ENCODE measurements at places on chromosomes 7 and 10. TPM values are rescaled to one million over a fixed set of nuclear protein-coding genes. Genes with fewer than 3 reads are reported as not detected.

ELOVL3 gene
- 0.53 TPM for total RNA-seq

ABI1 gene
- total RNA-seq = 43.8 TPM

SPDYE11 gene
- total RNA-seq = not detected

HOXA6 gene
- total RNA-seq = 3.8 TPM

GRCh38 chr7:48255046-48255445, 83.8 kb downstream of the ABCA13 start:
- DNase-seq = no peak

GRCh38 chr10:68561865-68562649, 1.9 kb downstream of the TET1 start:
- DNase-seq = peak; percentile 24

DNA sequence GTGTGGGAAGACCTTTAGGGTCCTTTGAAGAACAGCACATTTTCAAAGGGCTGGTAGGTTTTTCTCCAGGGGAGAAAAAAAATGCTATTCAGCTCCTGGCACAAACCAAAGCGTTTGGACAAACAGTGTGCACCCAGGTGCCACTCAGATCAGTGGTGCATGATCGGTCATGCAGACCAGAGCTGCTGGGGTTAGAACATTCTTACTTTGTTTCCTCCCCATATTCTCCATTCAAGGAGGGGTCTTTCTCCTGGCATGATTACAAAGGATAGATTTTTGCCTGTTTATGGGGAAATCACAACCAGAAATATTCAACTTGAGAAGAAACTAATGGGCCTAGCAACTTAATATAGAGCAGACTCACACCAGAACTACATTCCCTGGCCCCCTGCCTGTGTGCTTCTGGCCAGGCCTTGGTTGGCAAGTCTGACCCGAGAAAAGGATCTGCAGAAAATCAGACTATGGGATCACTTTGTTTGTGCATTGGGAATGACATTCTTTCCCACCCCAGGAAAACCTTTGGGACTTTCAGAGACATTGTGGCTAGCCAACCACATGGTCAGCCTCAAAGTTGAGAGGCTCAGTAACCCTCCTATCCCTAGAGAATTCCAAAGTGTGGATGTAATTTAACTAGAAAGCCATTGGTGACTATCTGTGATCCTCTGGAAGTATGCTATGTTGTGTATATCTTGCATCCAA, 82.3 kb upstream of the FGL2 start:
- no peak for DNase-seq

DNA sequence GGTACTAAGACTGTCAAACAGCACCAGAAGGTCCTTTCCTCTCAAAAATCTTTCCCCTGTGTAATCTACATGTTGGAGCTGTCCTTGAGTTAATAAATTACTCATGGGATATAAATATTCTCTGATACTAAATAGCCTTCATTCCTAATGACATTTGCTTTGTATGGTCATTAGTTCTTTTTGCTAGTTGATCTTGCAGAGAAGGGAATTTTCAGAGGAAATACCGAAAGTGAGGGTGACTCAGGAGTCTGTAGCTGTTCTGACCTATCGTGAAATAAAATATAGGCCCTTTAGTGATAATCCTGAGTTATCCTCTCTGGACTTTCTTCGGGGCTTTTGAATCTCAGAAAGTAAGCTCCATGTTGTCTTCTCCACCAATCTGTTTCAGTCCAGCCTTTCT, 19.4 kb upstream of the CLDN12 start:
- no peak for DNase-seq

GRCh38 chr10:131890276-131891195, 10.3 kb upstream of the PPP2R2D start:
- no peak for DNase-seq

- peak; percentile 64 for DNase-seq
Measured at GRCh38 chr7:2520131-2520760, 672 bp downstream of the LFNG start.

DNA sequence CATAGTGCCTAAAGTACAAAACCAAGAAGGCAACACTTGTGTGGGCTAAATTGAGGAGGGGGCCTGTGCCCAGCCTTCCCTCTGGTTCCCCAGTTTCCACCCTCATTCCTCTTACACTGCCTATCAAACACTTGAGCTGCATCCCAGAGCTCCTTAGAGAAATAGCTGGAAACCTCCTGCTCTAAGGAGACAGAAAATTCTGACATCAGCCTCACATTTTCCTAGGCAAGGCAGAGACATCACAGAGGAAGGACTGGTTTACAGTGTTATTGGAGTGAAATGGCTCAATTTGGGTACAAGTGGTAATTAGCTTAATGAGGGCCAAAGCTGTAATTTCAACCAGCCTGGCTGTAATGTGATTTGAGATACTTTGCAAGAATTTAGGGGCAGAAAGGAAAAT, 192.3 kb upstream of the AOAH start:
- DNase-seq = no peak

- no peak for DNase-seq
Measured at GRCh38 chr7:44775383-44776107, 20.9 kb upstream of the PPIA start.

GRCh38 chr10:129605266-129605985, 138.4 kb downstream of the MGMT start:
- DNase-seq = no peak

DNA sequence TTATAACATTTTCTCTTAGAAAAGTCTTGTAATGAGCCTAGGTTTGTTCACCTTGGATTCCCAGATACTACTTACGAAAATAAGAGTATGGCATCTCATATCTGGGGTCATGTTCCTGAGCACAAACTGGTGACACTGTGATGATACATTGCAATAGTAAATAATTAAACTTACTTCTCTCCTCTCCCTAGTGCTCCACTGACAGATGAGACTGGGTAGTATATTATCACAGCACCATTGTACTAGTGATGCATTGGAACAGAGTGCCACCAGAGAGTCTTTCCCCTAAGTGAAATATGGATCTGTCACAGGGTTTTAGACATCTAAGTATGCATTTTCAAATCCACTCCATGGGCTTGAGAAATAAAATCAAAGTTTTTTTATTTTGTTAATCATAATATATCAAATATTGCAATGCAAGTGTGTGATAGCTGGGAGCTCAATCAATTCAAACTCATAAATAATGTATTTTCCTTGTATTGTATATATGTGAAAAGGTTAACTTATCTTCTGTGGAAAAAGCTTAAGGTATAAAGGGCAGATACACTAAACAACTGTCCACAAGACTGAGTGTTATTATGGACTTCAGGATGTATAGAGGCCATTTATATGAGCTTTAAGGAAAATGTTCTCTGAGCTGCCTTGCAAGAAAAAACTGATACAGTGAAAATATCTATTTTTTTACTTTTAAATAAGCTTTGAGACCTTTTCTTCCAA, 275.5 kb downstream of the ZWINT start:
- DNase-seq = no peak

DNA sequence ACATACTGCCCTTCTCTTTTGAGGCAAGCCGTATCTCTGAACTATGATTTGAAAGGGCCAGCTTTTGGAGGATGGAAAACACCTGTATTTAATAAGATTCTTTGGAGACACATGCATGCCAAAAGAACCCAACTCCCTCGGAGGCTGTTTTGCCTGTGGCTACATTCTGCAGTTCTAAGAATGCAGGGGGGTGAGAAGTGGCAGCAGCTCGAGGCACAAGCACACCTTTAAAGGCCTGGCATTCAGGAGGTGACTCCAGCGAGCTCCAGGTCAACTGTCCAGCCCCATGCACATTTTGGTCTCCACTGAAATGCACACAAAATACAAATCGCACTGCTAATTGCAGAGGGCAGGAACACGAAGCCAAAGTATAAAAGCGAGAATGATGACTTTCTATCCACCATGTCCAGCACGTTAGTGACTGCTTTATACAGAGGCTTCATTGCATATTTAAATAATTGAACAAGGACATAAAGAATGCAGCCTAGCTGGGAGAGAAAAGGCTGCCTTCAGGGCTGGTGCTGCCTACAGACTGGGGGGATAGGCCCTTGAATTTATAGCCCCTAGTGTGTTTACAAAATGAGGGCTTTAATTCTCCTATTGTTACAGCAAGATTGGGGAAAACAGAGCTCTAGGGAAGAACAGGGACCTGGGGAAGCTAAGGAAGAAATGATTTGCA, 359.3 kb downstream of the PLXNA4 start:
- no peak for DNase-seq

- no peak for DNase-seq
Measured at GRCh38 chr10:88228130-88228529, 355.0 kb downstream of the RNLS start.

GRCh38 chr7:27240015-27240731, 2.4 kb upstream of the EVX1 start:
- no peak for DNase-seq

GRCh38 chr7:30038196-30038980, 10.2 kb downstream of the PLEKHA8 start:
- DNase-seq = no peak

GRCh38 chr7:157320608-157320980, 16.2 kb upstream of the DNAJB6 start:
- no peak for DNase-seq

DNA sequence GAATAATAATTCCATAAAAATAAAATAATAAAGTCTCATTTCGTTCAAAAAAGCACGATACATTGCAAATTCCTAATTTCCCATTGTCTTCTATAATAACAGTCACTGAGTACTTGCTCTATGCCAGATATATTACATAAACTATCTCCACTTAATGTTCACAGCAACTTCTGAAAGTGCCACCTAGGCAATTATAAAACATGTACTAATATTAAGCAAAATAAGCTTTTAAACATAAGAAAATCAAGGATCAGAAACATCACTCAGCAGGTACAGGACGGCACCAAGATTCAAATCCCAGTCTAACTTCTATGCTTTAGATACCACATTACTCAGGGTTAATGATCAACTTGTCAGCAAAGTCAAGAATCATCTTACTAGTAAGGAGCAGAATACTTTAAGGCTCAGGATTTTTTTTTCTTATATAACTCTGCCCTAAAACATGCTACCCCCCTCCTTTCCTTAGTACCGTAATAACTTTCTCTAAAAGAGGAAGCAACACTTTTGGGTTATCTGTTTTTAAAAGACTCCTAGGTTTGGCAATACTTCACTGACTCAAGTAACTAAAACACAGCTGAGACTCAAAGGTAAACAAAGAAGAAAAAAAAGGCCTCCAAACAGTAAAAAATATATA, 51.3 kb downstream of the USP6NL start:
- no peak for DNase-seq

DNA sequence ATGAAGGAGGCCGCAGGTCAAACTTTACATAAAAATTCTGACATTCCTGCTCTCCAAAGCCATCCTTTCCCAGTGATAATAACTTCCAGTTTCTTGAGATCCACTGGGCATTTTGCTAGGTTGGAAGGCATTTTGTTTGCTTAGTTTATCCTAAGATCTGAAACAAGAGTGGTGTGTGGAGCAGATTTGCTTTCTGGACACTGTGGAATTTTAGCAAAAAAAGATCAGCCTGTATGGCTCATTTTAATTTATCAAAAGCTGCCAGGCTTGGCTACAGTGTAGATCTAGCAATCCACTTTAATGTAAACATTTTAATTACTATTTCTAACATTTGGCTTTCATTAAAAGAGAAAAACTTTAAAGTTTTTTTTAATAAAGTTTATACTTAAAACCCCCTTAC, 124.8 kb downstream of the SAMD9 start:
- no peak for DNase-seq

GRCh38 chr7:3451701-3452100, 150.6 kb downstream of the SDK1 start:
- DNase-seq = no peak

DNA sequence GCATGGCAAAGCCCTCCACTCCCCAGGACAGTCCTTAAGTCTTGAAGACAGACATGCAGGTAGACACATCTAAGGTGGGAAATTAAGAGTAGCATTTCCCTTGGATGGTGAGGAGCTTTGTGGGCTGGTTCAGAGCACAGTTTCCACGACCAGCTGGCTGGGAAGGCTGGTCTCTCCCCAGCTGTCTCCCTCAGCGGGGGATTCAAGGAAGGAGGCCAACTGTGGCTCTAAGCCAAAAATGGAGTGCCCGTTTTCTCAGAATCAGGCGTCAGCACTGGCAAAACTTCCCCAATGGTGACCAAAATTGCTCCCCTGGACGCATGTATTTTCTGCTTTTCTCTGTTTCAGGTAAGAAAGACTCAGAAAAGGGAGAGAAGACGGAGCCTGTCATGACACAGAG, 230.6 kb upstream of the FZD8 start:
- DNase-seq = peak; percentile 80
